ENCODE measurements at places on chromosomes 2 and 18.

DNA sequence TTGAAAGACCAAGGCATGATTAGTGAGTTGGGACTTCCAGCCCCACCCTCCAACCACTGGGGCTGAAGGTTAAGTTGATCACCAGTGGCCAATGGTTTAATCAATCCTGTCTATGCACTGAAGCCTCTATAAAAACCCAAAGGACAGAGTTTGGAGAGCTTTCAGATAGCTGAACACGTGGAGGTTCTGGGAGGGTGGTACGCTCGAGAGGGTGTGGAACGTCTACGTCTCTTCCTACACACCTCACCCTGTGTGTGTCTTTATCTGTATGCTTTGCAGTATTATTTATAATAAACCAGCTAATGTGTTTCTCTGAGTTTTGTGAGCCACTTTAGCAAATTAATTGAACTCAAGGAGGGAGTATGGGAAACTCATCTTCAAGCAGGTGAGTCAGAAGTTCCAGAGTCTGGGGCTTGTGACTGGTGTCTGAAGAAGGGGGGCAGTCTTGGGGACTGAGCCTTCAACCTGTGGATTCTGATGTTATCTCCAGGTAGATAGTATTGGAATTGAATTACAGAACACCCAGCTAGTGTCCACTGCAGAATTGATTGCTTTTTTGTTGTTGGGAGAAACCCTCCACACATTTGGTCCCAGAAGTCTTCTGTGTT is 20.3 kb downstream of the ACTR3 start:
- DNase-seq: no peak

- no peak for DNase-seq
These were observed 3.6 kb downstream of the ZC3H8 start for GRCh38 chr2:112251271-112251670.

DNA sequence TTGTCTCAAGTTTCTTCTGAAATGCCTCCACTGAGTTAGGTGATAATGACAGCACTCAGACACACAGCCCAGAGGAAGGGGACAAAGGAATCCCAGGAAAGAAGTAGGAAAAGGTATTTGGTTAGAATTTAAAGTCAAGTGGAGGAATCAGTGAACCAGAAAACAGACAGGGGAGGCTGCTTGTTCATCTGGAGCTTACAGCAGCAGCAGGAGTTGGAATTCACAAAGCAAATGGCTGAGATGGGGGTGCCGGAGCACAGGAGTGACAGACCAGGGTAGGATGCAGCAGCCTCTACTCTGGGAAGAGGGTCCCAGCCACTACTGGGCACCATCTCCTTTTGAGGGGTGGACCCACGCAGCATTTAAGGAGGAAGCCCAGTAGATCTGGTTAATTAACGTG is 104.8 kb downstream of the ST6GAL2 start:
- no peak for DNase-seq

DNA sequence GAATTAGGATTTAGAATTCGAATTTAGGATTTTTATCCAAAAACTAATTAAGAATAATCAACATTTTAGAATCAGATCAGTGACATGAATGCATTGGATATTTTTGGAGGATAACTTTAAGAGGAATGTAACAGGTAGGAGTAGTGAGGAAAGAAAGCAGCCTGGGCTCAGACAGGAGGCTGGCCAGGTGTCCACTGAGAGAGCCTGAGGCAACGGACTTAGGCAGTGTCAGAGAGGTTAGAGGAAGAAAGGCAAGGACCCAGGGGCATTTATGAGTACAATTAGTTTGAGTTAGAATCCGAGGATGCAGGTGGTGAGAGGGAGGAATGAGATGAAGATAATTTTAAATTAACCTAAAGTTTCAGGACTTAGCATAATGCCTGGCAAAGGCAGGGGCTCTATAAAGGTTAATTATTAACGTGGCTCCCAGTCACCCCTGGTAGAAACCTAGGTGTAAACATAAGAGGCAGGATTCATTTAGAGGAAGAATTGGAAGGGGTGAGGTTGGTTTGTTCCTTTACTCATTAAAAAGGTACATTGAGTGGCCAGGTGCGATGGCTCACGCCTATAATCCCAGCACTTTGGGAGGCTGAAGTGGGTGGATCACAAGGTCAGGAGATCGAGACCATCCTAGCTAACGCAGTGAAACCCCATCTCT is 507.1 kb downstream of the TMEM182 start:
- DNase-seq: no peak

DNA sequence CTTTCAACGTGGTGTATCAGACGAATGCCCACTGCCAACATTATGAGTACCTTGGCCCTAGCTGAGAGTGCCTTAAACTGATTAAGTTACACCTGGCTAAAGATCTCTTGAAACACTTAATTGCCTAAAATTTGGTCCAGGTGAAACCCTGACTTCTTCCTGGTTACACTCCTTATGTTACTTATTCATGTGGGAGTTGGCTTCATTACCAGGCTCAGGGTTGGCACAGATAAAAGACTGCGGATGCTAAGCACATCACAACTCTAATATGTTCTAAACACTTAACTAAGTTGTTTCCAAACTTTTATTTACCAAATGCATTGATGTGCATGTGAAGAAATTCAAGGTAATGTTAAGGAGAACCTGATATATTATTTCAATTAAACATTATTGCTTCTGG is 298.9 kb downstream of the TCF4 start:
- DNase-seq: no peak

DNA sequence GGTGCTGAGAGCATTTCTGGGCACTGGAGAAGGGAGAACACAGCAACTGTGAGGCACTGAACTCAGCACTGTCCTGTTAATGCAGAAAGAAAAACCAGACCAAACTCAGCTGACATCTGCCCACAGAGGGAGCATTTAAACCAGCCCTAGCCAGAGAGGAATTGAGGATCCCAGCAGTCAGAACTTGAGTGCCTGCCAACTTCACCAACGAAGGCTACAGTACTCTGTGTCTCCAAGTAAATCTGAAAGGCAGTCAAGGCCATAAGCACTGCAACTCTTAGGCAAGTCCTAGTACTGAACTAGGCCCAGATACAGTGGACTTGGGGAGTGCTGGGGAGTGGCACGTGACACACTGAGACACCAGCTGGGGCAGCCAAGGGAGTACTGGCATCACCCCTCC is 176.2 kb upstream of the ZC3H15 start:
- no peak for DNase-seq

Data from tongue (tissue), 3 donors.